ENCODE measurements at places on chromosomes 7 and 10.

GRCh38 chr10:32017044-32017443 lies 39.2 kb downstream of the KIF5B start:
- DNase-seq: no peak

- no peak for DNase-seq
Observed at GRCh38 chr7:4103352-4104091, 578.6 kb upstream of the FOXK1 start.

DNA sequence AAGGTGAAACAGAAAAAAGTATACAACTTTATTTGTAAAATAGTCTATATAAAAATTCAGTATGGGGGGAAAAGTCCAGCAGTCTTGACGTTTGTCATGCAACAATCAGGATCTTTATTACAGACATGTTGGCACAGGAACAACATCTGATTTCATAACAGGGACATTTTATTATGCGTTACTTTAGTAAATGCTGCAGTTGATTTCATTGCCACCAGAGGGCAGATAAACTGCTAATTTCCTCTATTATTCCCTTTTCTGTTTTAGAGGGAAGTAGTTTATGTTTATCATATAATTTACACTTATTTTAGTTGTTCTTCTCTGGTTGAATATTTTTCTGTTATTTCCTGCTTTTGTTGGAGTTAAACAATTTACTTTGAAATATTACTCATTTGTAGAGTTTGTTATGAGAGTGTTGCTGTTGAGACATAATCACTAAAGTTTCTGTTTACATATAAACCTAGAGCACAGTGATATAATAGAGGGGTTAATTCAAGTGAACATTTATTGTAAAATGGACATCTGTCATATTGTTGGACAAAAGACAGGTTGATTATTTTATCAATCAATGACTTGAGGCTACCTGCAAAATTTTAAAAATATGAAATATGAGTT lies 3.3 kb downstream of the PLXDC2 start:
- no peak for DNase-seq

GRCh38 chr7:68676813-68677535 lies 921.3 kb upstream of the AUTS2 start:
- no peak for DNase-seq

- no peak for DNase-seq
Observed at GRCh38 chr7:7585241-7585928, 18.7 kb downstream of the MIOS start.

DNA sequence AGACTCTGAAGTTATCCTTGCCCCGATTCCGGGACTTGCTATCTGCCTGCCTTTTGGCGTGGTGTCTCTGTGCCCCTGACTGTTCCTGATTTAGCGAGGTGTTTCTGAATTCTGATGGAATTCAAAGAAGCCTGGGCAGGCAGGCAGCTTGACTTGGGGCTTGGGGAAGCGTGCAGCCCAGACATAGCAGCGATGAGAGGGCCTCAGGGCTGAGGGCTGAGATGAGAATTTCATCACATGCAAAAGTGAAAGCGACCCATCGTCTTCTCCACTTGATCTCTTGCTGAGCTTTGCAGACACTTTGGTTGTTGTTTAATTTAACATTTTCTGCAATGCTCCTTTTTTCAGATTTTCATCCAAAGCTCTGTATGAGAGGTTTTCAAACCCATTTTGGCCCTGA lies 57.8 kb downstream of the TCF7L2 start:
- no peak for DNase-seq

GRCh38 chr7:71679480-71679879 lies 547.5 kb downstream of the GALNT17 start:
- DNase-seq: no peak

DNA sequence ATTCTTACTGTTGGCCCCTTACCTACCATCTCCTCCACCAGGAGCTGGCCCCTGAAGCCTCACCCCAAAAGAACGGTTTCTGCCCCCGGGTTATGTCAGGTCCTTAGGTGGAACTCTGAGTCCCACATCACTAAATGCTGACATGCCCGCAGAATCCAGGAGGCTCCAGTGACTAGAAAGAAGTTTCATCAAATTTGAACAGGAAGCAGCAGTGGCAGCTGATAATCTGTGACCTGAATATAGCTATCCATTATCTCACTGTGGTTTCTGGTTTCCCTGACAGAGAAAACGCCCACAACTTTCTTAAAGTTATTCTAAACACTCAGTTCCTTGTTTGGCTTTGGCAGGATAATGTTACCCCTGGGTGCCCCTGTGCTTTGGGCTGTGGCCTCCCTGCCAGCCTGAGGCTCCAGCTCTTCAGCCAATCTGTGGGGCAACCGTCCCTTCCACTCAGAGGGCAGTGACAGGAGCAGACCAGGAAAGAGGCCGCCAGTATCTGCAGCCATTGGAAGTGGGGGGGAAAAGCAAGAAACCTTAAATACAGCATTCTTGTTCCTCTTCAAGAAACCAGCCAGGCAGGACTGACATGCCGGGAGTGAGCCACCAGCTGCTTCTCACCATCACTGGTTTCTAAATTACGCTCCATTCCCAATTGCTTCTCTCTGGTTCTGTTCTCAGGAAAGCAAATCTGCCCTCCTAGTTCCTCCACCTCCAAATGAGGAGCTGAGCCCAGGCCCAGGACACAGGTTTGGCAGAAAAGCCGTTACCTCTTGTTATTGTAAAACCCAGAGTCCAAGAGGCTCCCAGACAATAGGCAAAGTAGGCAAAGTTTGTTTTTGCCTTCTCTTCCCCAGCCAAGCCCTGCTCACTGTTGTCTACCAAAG lies 41.2 kb upstream of the VCL start:
- no peak for DNase-seq

Data from activated CD4-positive, alpha-beta T cell treated with anti-CD3 and anti-CD28 coated beads, Interleukin-2, amount 50 U/mL, for 4 hours (primary cell).